Trophoblast cell (in vitro differentiated cells and primary cell): ENCODE measurements at places on chromosomes 12 and 14.

DNA sequence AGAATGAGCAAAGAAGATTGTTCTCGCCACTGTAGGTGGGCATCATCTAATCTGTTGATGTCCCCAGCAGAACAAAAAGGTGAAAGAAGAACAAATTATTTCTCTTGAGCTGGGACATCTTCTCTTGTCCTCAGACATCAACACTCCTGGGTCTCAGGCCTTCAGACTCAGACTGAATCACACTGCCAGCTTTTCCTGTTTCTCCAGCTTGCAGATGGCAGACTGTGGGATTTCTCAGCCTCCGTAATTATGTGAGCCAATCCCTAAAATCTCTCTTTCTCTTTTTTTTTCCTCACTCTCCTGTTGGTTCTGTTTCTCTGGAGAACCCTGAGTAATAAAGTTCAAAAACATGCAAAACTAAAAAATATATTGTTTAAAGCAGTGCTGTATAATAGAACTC lies 3.7 kb upstream of the TMPRSS12 start:
- peak; percentile 73 for DNase-seq

GRCh38 chr12:97474161-97474560 lies 11.6 kb downstream of the RMST start:
- no peak for DNase-seq

GRCh38 chr14:23672200-23672599 lies 36.0 kb downstream of the DHRS2 start:
- DNase-seq: no peak

- peak; percentile 35 for DNase-seq
Observed at GRCh38 chr14:105093038-105093430, 27.8 kb upstream of the GPR132 start.

DNA sequence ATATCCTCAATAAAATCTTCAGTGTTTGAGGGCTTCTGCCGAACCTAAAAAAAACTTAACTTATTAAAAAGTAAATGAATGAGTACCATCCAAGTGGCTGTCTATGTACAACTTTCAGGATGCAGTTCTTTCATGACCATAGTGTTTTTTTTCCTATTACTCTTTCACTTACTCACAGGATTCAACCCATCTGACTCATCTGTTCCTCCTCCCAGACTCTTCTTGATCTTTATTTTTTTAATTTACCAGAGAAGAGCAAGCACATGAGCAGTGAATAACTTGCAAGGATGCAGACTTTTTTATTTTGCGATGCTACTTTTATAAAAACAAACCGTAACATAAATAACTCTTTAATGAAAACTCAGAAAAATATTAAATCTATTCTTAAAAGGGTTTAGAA lies 24.5 kb downstream of the RECQL start:
- no peak for DNase-seq

DNA sequence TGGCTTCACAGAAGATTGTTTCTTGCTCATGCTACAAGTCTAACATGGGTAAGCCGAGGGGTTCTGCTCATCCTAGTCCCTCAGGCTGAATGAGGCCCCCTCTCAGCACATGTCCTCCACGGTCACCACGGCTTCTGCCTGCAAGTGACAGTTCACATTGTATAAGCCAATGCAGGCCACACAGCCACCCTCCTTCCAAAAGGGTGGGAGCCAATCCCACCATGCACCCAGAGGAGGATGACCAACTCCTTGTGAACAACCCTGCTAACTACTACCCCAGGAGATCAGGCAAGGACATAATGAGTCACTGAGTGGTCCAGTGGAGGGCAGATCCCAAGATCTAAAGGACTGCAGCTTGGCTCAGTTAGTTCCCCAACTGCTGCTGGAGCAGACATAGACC lies 6.1 kb downstream of the SPRING1 start:
- no peak for DNase-seq

DNA sequence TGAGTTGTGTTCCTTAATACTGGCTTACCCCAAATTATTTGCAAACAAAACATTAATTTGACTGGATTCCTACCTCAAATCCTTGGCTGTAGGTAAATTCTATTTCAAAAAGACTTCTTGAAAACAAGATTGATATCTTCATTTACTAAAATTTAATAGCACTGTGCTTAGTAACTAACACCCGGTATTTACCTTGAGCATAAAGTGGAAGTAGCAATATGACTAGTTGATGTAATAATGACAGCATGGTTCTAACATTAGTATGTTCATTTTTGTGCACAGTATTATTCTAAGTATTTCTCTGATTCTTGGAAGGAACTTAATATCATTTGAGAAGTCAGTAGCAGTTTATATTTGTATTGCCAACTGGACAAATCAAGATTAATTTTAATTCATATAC lies 96.8 kb downstream of the PPHLN1 start:
- DNase-seq: no peak

GRCh38 chr12:18101043-18101442 lies 11.1 kb upstream of the RERGL start:
- DNase-seq: no peak

- DNase-seq: no peak
Observed at GRCh38 chr12:106907846-106908245, 47.9 kb upstream of the TMEM263 start.

DNA sequence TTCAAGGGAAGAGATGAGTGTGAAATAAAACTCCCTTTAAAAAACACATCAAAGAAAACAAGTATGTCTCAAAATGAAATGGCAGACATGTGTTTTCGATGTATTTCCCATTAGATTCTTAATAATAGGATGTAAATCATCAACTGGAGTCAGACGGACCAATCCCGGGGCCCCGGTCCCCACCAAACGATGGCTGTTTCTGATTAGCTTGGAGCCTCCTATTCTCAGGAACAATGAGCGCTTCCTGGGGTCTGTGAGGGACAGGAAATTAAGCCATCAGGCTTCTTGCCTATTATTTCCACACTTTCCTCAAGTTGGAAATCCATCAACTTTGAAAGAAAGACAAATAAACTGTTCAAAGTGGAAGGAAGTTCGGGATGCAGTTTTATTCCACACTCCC lies 179.4 kb downstream of the EFCAB11 start:
- DNase-seq: no peak

- no peak for DNase-seq
Observed at GRCh38 chr14:22002860-22003284, 329.3 kb upstream of the OR4E1 start.

DNA sequence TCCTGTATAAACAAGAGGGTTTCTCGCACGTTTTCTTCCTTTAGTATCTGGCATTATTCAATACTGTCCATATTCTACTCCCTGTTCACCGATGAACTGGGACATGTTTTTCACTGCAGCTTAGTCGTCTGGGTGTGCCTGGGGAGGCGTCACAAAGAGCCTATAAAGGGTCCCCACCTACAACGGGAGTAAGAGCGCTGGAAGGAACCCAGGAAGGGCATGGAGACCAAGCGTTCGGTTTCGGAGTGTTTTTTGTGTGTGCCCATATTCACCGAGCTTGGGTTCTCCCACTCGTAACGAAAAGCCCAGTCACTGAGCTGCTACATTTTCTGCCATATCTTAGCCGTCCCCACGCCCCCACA lies 592 bp upstream of the USP15 start:
- no peak for DNase-seq

GRCh38 chr14:71541271-71541670 lies 391.0 kb upstream of the RGS6 start:
- no peak for DNase-seq

GRCh38 chr14:70830998-70831781 lies 21.9 kb upstream of the MAP3K9 start:
- no peak for DNase-seq

GRCh38 chr12:125090437-125090836 lies 25.2 kb downstream of the AACS start:
- DNase-seq: no peak

- DNase-seq: no peak
Observed at GRCh38 chr14:99511421-99512109, 30.4 kb downstream of the CCNK start.

- peak; percentile 98 for DNase-seq
Observed at GRCh38 chr12:116426391-116427136, 132.6 kb upstream of the MAP1LC3B2 start.

GRCh38 chr12:119258149-119258548 lies 76.4 kb upstream of the CCDC60 start:
- no peak for DNase-seq

DNA sequence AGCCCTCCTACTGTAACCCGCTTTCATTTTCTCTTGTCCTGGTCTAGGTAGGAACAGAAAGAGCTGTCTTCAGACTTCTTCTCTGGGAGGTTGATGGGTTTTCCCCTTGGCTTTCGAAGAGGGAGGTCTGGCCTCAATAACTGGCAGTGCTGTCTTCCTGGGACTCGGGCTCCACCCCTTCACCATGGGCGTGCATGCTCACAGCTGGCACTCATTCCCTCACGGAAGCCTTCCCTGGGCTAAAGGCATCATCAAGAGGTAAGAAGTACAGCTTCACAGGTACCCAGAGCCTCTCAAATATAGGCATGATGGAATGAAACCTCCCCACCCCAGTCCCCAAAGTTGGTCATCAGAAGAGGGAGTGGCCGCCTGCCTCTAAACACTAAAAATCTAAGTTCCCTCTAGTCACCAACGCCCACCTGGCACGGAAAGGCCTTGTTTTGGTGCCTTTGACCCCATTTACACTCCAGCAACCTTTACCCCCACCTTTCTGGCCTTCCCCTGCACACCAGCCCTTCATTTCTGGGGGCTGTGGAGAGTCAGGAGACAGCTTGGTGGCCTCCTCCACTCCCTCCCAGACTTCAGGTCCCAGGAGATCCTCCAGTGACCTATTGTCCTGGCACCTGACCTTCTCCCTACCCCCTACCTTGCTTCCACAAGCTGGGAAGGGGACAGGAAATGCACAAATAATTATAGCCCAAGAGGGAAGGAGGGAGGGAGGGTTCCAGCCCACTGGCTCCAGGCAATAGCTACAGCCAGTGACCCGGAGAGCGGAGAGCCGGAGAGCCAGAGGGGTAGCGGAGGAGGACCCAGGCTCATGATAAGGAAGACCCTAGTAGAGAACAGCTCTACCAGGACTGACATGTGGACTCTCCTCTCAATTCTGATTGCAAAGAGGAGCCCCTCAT lies 2.8 kb downstream of the RAPGEF3 start:
- no peak for DNase-seq

GRCh38 chr14:23056956-23057756 lies at the start of gene CDH24:
TSS of gene CDH24 (minus strand) at chr14:23057520. CDS start at chr14:23055733, 1,787 bp downstream.
- DNase-seq: peak; percentile 54

GRCh38 chr12:47601071-47601470 lies 104.8 kb downstream of the RPAP3 start:
- no peak for DNase-seq

DNA sequence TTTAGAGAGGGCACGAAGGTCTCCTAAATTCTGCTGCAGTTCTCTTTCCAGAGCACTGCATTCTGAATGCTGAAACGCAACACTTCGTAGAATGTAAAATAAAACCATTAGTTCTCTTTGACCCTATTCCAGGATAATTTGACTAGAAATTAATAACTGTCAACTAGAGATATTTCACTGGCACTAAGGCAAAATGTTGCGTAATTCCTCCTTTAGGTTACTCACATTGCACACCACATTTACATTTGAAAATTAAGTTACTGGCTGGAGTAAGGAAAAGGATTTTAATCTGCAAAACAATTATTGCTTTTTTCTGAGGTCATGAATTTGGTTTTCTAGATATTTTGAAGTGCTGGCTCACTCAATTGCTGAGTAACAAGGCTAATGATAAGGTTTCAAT lies 58.0 kb upstream of the TRHDE start:
- no peak for DNase-seq

GRCh38 chr12:79828924-79829323 lies 106.0 kb downstream of the PPP1R12A start:
- DNase-seq: no peak

GRCh38 chr12:77722536-77722935 lies 108.2 kb upstream of the NAV3 start:
- no peak for DNase-seq

DNA sequence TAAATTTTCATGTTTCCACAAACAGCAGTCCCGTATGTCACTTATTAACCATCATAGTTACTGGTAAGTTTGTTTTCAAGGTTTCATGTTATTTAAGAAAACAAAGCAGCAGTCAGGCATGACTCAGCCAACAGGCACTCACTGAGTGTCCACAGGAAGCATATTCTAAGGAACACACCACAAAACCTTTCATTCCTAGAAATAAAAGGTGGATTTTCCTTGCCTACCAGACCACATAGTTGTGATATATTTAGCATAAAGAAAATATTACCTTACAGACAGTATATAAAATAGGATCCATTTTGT lies 143.3 kb upstream of the AVPR1A start:
- peak; percentile 89 for DNase-seq

GRCh38 chr12:20028033-20028432 lies 340.3 kb upstream of the PDE3A start:
- DNase-seq: no peak

GRCh38 chr12:92543359-92543758 lies 159.4 kb upstream of the PLEKHG7 start:
- DNase-seq: peak; percentile 81

- no peak for DNase-seq
Observed at GRCh38 chr12:8033153-8034044, 883 bp downstream of the FOXJ2 start.

- DNase-seq: no peak
Observed at GRCh38 chr12:109202770-109203169, 86.4 kb downstream of the ACACB start.

DNA sequence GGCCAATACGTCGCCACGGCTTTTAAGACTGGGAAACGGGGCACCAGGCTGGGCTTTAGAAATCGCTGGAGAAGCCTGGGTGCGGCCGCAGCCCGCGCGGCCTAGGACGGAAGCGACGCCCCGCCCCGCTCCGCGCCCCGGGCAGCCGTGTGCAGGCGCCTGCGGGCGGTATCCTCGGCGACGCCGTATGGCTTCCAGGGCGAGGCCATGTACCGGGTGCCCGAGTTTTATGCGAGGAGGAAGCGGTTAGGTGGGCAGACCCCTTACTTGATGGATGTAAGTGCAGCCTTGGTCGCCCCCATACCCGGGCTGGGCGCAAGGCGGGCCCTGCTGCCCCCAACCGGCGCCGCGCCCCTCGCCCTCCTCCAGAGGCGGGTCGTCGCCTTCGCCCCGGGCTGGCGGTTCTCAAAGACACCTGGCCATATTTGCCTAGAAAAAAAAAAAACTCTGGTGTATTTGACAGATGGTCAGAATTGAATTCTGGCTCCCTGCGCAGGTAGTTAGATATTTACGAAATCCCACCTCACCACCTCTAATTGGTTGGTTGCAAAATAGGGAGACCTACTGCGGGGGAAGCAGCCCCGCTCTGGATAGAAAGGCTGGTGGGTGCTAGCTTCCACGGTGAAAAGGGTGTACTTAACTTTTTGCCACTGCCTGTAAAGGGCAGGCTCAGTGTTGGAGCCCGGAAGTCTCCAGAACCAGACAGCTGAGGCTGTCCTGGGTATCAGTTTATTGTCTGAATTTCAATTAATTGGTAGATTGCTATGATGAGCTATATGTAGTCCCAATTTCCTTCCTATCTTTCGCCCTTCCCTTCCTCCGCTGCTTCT lies at the start of gene PPP1R36:
Gene PPP1R36 (plus strand): TSS at position 171 of the 830 bp plus-strand sequence. CDS start 37 bp downstream, at position 208.
- DNase-seq: peak; percentile 73
